ENCODE measurements at places on chromosomes 13 and 19. TPM values are rescaled to one million over a fixed set of nuclear protein-coding genes. Genes with fewer than 3 reads are reported as not detected.

The LSM7 gene
- 52.0 TPM for total RNA-seq

The FFAR2 gene
- total RNA-seq, result 8.6 TPM

The PSG11 gene
- total RNA-seq, result not detected

The ASF1B gene
- 5.5 TPM for total RNA-seq
